ENCODE measurements at places on chromosomes 16 and 17.

- peak; percentile 28 for DNase-seq
Measured at GRCh38 chr16:3135126-3135715, 392 bp downstream of the ZNF213 start.

DNA sequence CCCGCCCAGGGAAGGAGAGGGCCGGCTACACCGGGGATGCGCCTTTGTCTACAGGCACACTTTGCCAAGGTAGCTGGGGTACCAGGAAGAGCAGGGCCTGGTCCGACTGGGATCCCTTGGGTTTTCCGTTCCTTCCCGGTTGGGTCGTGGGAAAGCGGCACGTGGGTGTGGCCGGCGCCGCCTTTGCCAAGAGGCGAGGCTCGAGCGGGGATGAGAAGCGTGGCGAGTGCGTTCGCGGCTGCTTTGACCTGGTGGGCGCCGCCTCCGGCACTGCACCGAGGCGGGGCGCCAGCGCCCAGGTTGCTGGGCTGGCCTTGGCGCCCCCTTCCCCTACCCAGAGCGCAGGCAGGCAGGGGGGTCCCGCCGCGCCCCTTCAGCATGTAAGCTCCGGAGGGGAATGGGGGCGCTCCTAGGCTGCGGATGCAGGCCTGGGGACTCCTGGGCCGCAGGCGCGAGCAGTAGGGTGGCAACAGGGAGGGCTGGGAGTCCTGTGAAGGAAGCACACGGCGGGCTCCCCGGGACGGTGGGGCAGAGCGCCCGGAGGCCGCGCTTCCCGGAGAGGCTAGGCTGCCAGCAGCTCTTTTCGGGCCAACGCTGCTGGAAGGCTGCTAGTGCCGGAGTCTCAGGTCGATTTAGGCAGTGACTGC is 2.0 kb downstream of the HAS3 start:
- DNase-seq: no peak

GRCh38 chr16:27005386-27005785 is 61.3 kb upstream of the C16orf82 start:
- DNase-seq: no peak

GRCh38 chr17:79024901-79025737 is 1.1 kb downstream of the C1QTNF1 start:
- DNase-seq: no peak

DNA sequence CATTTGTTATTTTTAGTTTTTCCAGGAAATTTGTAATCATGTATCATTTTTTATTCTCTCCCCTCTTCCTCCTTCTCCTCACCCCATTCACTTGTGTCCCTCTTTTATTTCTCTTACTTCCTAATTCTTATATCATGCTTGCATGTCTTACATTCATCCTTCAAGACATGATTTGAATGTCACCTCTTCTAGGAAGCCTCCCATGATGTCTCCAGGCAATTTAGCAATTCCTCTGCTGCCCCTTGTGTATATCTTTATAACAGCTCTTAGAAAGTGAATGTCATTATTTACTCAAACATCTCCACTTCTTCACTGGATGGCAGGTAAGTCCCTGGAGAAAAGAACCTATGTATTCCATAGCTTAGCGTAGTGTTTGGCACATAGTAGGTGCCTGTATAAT is 7.8 kb downstream of the HNF1B start:
- DNase-seq: no peak

DNA sequence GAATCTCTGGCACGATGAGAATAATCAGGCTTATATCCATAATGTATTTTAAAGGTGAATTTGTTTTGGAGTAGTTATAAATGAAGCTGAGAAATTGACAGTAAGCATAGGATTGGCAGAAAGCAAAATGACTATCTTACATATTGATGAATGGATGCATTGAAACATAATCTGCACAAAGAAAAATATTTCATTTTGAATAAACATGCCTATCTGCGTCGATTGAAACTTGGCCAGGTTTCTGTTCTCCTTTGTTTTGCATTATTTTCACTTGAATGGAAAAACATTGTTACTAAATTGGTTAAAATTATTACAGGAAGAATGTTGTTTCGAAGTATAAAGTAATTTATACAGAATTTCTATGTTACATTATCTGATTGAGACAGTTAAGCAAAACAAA is 128.2 kb downstream of the USP22 start:
- DNase-seq: no peak

DNA sequence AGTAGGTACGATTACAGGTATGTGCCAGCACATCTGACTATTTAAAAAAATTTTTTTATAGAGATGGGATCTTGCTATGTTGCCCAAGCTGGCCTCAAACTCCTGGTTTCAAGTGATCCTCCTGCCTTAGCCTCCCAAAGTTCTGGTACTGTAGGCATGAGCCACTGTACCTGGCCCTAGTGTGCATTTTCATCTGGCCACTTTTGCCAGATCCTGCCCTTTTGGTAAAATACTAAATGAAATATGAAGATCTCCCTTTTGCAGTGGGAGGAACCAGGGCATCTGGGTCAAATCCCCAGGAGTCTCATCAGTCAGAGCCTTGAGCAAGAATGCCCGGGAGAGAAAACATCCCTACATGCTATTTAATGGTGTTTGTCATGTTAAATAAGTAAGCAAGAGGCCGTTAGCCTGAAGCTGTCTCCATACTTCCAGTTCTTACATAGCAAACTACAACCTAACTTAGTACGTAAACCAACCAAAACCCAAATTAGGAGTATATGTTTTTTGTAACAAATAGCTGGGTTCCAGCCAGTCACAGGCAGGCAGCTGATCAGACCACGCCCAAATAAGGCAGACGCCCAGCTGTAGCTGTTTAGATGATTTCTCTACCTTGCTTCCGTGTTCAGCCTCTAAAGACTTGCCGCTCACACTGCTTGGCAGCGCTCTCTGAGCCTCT is 46.5 kb upstream of the CLEC18A start:
- DNase-seq: no peak

DNA sequence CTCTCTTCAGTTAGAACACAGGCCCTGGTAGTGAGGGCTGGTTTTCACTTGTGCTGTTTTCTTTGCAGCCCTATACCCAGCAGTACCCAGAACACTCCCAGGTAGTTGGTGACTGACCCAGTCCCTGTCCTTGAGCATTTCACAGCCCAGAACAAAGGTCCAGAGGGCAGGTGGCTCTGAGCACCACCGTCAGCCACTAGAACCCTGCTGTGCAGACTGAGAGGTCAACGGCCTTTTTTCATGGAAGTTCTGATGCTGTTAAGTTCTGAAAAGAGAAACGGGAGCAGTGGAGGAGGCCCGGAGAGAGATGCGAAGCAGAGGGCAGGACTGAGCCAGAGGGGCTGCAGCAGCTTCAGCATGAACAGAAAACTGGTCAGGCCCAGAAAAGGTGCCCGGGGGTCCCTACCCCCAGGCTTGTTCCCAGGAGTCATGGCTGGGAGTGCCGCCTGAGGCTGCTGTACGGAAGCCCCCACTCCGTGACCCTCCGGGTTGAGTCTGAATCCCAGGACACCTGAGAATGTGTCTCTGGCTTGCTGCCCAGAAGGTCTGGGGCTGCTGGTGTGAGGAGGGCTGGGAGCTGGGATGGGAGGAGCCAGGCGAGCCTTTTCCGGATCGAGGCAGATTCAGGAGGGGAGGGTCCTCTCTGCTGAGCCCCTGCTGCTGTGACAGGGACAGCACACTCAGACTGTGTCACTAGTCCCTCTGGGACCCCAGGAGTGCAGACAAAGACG is 8.7 kb downstream of the ZNF276 start:
- no peak for DNase-seq

GRCh38 chr17:50424996-50425681 is 879 bp upstream of the ACSF2 start:
- DNase-seq: no peak

DNA sequence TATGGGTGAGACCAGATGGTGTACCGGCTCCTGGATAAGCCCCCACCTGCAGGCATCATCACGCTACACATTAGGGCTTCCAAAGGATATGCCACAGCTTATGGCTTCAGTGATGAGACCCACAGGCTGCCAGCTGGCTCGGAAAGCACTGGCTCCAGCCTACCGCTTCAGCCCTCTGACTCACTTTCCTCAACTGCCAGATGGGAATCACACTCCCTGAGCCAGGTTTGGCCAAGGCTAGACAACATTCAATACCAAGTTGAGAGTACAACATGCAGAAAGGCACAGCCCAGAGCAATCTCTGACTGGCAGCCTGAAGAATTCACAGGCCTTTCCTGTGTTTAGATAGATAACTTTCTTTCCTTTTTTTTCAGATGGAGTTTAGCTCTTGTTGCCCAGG is 10.3 kb downstream of the CENPV start:
- no peak for DNase-seq

DNA sequence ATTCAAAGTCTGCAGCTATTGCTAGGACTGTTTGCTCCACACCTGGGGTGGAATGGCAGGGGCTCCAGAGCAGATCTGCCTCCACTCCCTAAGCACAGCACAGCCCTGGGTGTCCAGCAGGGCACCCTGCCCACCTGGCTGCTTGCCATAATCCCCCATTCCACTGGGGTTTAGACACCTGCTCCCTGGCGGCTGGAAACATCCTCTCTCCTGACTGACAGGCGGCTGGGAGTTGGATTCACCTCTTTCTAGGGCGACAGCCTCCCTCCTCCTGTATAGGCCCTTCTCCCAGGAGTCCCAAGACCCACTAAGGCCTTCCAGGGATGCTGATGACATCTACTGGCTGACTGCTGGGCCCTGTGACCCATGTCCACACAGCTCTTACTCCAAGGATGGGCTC is 18.0 kb downstream of the HDAC5 start:
- DNase-seq: no peak

- no peak for DNase-seq
Measured at GRCh38 chr17:43341715-43342588, 56.8 kb upstream of the ARL4D start.

DNA sequence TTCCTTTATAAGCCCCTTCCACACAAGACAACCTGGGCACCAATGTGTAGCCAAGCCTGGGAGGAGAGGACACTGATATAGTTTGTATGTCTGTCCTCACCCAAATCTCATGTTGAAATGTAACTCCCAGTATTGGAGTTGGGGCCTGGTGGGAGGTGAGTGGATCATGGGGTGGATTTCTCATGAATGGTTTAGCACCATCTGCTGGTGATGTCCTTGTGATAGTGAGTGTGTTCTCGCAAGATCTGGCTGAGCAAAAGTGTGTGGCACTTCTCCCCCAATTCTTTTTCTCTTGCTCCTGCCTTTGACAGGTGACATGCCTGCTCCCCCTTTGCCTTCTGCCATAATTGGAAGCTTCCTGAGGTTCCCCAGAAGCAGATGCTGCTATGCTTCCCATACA is 135.8 kb downstream of the USP31 start:
- no peak for DNase-seq

GRCh38 chr16:2457946-2458345 is 2.0 kb upstream of the TEDC2 start:
- DNase-seq: no peak

DNA sequence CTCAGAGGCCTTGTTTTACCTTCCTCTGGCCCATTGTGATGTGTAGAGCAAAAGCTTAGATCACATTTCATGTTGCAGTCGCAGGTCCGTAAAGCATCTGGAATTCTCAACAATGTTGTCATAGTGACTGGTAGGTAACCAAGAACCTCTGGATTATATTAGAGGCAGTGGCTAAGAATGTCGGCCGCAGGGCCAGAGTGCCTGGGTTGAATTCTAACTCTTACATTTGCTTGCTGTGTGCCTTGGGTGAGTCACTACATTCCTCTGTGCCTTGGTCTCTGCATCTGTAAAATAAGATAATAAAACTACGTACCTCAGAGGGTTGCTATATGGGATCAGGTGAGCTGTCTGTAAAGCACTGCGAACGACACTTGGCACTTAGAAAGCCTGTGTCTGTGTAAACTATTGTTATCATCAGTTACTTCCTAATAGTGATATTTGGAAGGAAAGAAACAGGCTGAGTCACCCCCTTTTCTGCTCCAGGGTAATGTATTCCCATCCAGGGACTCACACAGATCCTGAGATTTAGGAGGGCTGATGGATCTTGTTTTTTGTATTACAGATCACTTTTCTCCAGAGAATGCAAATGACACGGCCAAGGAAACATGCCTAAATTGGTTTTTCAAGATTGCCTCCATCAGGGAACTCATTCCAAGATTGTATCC is 52.2 kb downstream of the VPS35L start:
- no peak for DNase-seq

DNA sequence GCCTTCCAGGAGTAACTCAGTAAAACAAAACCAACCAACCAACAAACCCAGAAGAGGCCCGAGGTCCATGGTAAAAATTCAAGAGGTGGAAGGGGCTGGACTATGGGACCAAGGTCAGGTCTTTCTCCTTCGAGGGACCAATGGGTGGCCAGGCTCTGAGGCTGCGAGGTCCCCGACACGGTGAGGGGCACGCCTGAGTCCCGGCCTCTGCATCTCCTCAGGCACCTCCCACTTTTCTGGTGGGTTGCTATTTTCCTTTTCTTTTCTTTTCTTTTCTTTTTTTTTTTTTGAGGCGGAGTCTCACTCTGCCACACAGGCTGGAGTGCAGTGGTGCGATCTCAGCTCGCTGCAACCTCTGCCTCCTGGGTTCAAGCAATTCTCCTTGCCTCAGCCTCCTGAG is 18.0 kb downstream of the CD7 start:
- DNase-seq: peak; percentile 21

DNA sequence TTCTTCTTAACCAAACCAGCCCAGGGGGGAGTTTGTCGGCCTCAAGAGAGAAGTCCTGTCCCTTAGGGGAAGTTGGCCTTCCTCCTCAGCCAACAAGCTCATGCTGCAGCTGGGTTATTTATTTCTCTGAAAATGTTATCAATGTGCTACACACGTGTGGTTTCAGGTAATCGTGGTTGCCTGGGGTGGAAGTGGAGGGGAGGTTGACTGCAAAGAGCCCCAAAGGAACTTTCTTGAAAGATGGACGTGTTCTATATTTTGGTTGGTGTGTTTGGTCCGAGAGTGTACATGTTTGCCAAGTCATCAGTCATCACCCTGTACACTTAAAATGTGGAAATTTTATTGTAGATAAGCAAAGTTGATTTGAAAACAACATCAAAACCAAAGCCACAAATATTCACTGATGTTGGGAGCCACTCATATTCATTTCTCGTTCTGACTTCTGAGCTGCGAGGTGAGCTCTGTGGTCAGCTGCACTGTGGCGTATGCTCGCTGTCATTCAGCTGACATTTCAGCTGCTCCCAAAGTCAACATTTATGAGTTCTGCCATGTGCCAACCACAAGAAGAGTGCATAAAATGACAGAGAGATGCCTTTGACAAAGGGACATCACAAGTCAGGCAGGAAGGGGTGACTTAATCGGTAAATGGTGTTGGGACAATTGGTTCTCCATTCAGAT is 26.5 kb upstream of the ADGRG1 start:
- peak; percentile 54 for DNase-seq
